GM12891 (cell line): ENCODE measurements at places on chromosomes 11 and 22.

GRCh38 chr11:61783717-61784505 lies 8.5 kb downstream of the TMEM258 start:
- no peak for DNase-seq

GRCh38 chr22:29224121-29224858 lies 18.6 kb downstream of the EMID1 start:
- DNase-seq, result peak; percentile 11

DNA sequence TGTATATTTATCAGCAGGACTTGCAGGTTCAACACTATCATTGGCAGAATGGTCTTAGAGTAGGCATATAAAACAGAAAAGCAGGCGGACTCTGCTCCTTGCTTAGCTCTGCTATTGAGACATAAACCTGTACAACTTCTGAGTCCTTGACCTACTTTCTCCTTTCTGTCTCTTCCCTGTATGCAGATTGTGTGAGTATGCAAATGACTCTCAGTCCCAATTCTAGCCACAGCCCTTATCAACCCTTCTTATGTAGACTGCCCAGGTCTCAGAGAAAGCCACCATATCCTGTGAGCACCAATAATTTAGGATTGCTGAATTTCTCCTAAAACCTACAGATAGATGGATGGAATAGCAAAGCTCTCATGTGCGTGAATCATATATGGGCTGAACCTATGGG lies 367.6 kb upstream of the DDI1 start:
- DNase-seq, result no peak

GRCh38 chr11:67255864-67256263 lies 10.4 kb upstream of the GRK2 start:
- no peak for DNase-seq

GRCh38 chr22:50207383-50208140 lies 6.8 kb downstream of the SELENOO start:
- no peak for DNase-seq

- DNase-seq, result no peak
Measured at GRCh38 chr22:35752006-35752862, 34.6 kb downstream of the APOL5 start.

DNA sequence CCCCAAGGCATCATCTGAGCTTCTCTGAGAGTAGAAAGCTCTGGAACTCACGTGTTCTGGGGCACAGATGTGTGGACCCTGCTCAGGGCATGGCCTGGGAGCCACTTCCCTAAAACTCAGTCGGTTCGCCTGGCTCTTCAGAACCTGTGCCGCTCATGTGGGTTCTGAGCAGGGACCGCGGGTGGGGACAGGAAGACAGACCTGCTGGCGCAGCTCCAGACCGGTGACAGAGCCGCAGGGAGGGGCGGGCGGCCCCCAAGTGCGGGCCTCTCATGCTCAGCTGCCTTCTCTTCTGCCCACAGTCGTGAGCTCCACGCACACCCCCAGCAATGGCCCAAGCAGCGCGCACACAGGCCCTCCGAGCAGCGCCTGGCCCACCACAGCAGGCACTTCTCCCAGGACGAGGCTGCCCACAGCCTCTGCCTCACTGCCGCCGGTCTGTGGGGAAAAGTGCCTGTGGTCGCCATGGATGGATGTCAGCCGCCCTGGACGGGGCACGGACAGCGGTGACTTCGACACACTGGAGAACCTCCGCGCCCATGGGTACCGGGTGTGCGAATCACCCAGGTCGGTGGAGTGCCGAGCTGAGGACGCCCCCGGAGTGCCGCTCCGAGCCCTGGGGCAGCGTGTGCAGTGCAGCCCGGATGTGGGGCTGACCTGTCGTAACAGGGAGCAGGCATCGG lies 24.2 kb downstream of the MUC5AC start:
- no peak for DNase-seq

DNA sequence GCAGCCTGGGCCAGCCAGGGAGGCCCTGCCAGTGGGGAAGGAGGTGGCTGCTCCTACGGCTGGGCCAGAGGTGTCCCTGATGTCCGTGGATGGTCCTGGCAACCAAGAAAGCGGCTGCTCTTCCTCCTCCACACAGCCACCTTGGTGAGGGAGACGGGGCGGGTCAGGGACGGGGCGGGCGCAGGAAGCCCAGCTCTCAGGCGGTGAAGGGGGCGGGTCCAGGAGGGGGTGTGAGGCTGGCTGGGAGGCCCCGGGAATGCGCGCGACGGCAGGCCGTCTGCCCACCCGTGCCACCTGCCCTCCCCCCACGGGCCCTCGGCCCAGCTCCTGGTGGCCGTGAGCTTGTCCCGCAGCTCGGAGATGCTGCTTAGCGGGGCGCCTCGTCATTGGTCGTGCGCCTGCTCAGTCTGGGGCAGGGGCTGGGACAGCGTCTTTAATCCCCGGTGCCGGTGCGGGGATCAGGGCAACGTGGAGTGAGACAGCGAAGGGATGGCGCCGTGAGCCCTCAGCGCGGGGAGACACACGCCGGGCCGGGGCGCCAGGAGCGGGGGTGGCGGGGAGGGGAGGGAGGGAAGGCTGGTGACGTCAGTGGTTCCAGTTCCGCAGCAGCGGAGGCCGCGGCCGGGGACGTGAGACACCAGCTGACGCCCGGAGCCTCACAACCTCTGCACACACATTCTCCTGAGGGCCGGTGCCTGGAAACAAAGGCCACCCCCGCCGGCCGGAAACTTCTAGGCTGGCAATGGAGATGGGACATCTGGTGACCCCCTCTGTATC lies 6.7 kb upstream of the BRSK2 start:
- DNase-seq, result peak; percentile 86

GRCh38 chr11:105948918-105949590 lies 73.0 kb downstream of the MSANTD4 start:
- no peak for DNase-seq

GRCh38 chr11:114359342-114359741 lies 41.0 kb downstream of the C11orf71 start:
- no peak for DNase-seq

DNA sequence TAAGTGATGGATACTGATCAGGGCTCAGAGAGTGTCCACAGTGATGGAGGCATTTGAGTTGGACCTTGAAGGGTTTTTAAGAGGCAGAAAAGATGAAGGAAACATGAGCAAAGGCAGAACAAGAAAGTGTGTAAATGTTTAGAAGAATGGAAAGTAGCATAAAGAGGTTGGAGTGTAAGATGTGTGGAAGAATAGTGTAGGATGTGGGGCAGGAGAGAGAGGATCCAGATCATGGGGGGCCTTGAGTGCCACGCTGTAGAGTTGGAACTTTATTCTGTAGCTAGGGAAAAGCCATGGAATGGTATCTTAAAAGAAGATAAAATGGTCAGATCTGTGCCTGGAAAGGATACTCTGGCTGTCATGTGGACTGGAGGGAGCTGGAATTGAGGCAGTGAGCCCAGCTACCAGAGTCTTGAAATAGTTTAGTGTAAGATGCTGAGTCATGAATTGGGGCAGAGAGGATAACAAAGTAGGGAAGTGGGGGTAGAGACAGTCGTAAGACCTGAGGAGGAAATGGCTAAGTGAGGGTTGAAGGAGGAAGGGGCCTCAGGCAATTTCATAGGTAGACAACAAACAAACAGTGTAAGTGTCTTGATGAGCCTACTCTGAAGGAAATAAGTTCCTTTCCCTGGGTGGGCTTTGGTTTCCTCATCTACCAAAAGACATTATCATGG lies 6.7 kb downstream of the KCNE3 start:
- DNase-seq, result no peak

DNA sequence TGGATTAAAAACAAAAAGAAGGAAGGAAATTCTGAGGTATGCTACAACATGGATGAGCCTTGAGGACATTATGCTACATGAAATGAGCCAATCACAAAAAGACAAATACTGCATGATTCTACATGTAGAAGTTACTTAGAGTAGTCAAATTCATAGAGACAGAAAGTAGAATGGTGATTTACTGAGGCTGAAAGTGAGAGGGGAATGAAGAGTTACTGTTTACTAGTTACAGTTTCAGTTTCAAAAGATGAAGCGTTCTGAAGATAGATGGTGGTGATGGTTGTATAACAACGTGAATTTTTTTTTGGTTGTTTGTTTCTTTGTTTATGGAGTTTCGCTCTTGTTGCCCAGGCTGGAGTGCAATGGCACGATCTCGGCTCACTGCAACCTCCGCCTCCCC lies 9.5 kb downstream of the OR5P2 start:
- DNase-seq, result no peak

DNA sequence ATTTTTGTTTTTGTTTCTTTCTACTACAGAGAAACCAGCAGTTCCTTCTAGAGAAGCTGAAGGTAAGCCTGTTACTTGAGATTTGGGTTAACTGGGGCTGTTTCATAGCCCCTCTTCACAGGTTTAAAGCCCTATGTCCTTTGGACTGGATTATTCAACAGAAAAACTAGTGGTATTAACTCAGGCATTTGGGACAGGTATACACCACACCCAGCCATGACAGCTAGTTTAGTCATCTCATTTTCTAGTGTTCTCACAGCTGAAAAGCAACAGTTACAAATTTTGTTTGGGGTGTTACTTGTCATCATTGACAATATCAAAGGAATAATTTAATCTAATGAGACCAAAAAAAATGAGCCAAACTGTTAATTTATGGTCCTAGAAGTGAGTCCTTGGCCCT lies 14.0 kb downstream of the LAYN start:
- DNase-seq, result no peak

DNA sequence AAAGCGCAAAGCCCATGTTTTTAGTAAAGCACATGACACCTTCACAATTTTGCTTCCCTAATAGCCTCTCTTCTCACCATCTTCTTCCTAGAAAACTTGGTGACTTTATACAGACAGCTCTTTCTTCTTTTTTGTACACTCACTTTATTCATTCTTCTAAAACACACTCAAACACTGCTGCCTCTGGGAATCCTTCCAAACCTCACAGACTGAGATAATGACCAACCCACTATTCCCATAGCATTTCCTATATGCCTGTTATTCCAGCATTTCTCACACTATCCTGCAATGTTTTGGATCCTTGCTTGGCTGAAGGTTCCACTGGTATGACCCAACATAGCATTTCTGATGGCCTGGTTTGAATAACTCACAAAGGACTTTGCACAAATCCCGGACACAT lies 442.1 kb upstream of the CCDC90B start:
- DNase-seq, result no peak

DNA sequence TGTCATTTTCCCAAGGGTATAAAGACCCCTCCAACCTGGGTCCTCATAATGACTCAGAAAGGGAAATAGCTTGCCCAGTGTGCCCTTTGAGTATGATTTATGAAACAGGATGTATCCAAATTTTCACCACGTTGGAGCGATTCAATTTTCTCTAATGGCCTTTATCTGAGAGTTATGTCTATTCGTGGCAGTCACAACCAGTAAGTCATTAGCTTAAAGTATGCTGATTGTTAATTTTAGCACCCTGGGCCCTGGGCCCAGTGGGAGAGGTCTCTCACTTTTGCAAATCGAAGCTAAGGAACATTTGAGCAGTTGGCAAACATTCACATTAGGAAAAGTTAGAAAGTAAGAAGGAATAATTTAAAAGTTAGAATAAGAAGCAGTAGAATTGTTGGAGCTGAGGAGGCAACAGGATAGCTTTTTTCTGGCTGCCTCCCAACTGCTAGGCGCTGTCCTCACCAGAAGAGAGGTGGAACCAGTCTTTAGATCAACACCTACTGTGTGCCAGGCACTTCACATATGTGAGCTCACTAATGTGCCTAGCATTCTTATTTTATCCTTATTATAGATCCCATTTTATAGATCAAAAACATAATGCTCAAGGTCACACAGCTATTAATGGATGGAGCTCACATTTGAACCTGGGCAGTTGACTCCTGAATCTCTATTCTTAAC lies 24.5 kb downstream of the INSC start:
- no peak for DNase-seq

GRCh38 chr11:133997554-133997953 lies 40.8 kb upstream of the IGSF9B start:
- DNase-seq, result no peak

- no peak for DNase-seq
Measured at GRCh38 chr11:130211781-130212401, 52.3 kb downstream of the ST14 start.

- DNase-seq, result no peak
Measured at GRCh38 chr11:128533472-128533871, 53.9 kb downstream of the ETS1 start.

- no peak for DNase-seq
Measured at GRCh38 chr11:2211113-2211971, 39.7 kb upstream of the TH start.

GRCh38 chr11:26782220-26782965 lies 60.5 kb upstream of the SLC5A12 start:
- DNase-seq, result no peak

GRCh38 chr11:66863428-66864125 lies 6.7 kb downstream of the LRFN4 start:
- DNase-seq, result no peak

DNA sequence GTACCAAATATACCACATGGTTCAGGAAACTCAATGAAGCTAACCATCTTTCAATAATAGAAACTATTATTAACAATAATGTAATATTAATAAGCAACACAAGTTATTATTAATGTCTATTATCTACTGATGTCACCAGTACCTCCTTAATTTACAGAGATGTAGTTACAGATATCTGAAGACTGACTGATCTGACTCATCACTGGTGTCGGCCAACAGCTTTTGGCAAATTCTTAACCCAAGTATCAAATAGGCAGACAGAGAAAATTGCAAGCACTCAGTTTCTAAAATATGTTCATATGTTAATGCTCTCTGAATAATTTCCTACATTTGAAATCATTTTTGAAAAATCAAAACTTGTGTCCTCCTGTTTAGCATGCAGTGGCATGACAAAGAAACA lies 100.4 kb upstream of the DDI1 start:
- DNase-seq, result no peak

GRCh38 chr11:614021-614622 lies 1.6 kb downstream of the IRF7 start:
- no peak for DNase-seq

DNA sequence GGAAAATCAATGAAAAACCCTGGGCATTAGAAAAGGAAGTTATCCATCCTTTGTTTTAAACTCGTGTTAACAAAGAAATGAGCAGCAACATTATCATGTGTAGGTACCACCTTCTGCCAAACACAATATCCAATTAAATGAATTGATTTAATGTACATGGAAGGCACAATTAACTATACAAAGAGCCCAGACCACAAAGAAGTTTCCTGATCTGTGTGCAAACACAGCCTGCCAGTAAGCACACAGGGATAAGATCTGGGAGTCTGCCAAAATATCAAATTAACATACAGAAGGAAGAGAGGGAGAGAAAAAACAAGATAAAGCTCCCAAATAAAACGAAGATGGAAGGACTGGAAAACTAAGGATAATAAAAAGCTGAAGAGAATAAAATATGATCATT lies 54.1 kb upstream of the SLC25A1 start:
- DNase-seq, result no peak

GRCh38 chr22:40979871-40980270 lies 28.7 kb downstream of the RBX1 start:
- DNase-seq, result no peak

- DNase-seq, result no peak
Measured at GRCh38 chr11:14258221-14258935, 100.6 kb downstream of the RRAS2 start.

GRCh38 chr11:117679461-117679860 lies 117.6 kb downstream of the DSCAML1 start:
- no peak for DNase-seq

- DNase-seq, result no peak
Measured at GRCh38 chr11:12694183-12694531, 19.9 kb downstream of the TEAD1 start.
